Effector memory CD4-positive, alpha-beta T cell (primary cell): ENCODE measurements at places on chromosomes 4 and X.

GRCh38 chr4:77022560-77023179 is 53.1 kb downstream of the CCNI start:
- no peak for DNase-seq

- DNase-seq = no peak
Observed at GRCh38 chr4:10981576-10981975, 297.0 kb upstream of the CLNK start.

DNA sequence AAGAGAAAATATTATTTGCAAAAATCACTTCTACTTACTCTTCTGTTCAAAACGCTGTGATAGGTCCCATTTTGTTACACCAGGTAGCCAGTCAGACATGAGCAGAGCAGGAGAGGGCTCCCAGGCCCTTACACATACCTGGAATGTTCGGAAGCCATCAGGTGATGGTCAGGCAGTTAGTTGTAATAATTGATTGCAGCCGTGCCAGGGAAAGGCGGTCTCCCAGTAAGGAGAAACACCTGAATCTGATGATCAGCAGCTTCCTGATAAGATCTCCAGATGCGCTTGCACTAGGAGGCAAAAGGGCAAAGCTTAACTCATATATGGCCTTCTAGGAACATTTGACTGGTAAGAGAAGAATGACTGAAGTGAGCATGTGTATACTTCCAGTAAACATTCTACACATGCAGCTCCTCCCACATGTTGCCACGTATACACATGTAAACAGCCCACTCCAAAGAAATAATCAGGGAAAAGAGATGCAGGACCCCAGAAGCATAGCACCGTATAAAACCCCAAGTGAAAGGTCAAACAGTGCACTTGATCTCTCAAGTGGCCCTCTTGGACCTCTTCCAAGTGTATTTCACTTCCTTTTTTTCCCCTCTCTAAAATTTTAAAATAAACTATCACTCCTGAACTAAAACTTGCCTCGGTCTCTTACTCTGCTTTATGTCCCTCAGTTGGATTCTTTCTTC is 1338.0 kb downstream of the FSTL5 start:
- DNase-seq = no peak

DNA sequence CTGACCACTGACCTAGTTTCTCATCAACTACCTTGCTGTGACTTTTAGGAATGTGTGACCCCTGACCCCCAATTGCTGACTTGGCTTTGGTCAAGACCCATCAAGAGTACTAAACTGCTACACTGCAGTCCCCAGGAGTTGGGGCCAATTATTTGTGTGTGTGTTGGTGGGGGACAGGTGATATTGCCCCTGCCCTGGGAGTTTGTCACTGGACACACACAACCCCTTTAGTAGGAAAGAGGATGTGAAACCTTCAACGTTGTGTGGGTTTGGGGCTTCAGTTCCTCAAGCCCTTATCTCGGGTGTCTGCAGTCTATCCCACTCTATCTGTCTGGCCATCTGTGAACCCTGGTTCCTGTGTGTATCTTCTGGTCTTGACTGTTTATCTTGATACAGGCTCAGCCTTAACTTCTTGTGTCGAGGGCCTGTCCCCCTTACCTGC is 6.5 kb downstream of the SASH3 start:
- no peak for DNase-seq
